CD4-positive, alpha-beta T cell treated with Interleukin-12 subunit alpha and Interleukin-12 subunit beta, for 1 hour (primary cell): ENCODE measurements at places on chromosomes 16 and 17.

- no peak for DNase-seq
Observed at GRCh38 chr16:79288066-79288465, 312.5 kb downstream of the MAF start.

DNA sequence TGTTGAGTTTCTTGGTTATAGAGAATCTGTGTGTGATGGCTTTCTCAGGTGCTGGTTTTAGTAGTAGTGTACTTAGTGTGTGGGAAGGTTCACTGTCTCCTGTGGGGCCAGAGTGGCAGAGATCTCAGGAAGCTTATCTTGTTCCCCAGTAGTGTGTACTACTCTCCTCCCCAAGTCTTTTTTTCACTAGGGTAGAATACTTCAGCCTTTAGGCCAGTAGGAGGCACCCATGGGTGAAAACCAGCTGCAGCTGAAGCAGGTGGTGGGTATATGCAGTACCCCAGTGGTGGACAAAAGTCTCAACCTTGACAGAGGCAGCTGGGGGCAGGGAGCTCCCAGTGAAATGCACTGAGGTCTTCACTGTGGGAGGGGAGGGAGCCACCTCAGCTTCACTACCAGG lies 109.9 kb downstream of the PHKB start:
- DNase-seq: no peak

- peak; percentile 47 for DNase-seq
Observed at GRCh38 chr17:31388770-31389656, 2.5 kb upstream of the RAB11FIP4 start.

- no peak for DNase-seq
Observed at GRCh38 chr17:19024101-19025078, 19.8 kb upstream of the FAM83G start.

DNA sequence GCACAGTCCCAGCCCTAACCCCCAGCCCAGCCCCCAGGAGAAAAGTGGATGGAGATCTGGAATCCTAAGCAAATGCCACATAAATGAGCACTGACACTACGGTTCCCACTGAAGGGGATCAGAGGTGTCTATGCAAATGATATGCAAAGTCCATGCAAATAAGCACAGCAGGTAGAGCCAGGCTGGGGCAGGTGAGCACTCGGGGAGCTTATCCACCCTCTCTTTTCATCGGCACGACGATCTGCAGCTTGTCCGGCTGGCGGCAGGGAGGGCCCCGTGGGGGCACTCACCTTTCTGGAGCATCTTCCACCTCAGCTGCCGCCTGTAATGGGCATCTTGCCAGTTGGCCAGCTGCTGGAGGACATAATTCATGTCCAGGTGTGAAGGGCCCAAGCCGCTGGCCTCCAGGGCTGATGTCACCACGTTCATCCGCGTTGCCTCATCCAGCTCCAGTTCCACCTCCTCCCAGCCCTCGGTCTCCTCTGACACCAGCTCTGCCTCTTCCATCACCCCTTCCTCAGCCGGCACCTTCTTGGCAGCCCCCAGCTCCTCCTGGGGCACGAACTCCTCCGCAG lies 9.9 kb downstream of the HAP1 start:
- no peak for DNase-seq

DNA sequence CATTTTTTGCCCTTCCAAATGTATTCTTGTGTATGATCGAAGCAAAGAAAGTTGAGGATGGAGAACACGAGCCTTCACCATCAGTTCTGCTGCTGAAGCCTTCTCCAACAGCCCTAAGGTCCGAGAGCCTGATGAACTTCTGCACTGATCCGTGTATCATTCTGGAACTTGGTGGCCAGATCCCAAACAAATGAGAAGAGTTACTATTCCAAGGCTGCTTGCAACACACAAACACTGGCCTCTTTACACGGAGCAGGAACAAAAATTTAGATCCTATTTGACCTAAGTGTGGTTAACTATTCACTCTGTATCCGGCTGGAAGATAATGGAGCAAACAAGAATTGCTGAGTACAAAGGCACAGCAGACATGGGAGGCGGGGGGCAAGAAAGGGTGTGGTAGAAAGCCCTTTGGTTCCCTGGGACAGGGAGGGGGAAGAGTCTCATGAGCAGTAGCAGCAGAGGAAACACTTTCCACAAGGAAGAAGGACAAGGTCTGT lies 282.9 kb downstream of the SOX9 start:
- no peak for DNase-seq

- no peak for DNase-seq
Observed at GRCh38 chr17:37086948-37087347, 138.2 kb downstream of the AATF start.
